Amniotic stem cell (primary cell): ENCODE measurements at places on chromosomes 12 and 14.

DNA sequence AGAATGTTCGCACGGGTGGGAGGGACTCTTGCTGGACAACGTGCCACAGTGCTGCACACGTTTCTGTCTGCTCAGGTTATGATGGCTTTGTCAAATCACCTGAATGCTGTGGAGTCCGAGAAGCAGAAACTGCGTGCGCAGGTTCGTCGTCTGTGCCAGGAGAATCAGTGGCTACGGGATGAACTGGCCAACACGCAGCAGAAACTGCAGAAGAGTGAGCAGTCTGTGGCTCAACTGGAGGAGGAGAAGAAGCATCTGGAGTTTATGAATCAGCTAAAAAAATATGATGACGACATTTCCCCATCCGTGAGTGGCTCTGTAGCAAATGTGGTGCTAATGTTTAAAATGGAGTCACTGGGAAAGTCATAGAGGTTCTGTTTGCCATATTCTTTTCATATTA lies 28.5 kb downstream of the KLC1 start:
- peak; percentile 37 for DNase-seq

DNA sequence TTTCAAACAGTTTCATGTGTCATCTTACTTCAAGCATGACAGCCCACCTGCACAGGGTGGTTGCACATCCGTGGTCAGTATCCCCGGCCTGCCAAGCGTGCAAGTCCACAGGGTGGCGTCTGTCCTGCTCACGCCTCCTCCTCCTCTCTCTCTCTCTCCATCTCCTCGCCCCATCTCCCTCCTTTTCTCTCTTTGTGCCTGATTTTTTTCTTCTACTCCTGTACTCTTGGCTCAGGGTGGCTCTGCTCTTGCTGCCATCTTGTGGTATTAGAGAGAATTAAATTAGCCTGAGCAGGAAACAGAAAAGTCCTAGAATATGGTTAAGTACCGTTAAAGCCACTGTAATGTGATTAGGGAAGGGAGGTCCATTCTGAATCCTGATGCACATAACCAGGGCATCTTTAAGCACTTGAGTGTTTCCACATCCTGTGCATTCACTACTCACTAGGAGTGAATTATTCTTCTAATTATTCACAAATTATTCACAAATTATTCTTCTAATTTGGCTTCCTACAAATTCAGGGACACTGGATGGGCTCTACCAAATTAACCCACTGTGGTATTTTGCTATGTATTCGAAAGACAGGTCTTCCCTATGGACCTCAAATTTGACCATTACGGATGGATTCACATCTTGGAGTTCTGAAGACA lies 25.5 kb upstream of the DTX1 start:
- DNase-seq: peak; percentile 21

DNA sequence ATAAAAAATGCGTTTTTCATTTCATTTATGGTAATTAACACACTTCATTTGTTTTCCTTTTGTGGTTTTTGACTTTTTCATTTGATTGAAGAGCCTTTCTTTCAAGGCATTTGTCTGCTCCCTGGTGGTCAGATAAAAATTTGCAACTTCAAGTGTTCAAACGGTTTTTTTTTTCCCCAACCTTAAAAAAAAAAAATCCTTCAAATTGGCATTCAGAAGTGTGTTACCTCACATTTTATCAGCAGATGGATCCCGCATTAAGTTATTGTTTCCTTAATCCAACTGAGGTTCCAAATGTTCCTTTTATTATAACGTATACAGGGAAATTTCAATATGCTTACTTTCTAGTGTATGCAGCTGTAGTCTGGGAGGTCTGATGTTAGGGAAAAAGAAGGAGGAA lies 47.2 kb downstream of the MYF5 start:
- DNase-seq: peak; percentile 30

GRCh38 chr12:6828781-6829535 lies 751 bp downstream of the P3H3 start:
- DNase-seq: peak; percentile 55

DNA sequence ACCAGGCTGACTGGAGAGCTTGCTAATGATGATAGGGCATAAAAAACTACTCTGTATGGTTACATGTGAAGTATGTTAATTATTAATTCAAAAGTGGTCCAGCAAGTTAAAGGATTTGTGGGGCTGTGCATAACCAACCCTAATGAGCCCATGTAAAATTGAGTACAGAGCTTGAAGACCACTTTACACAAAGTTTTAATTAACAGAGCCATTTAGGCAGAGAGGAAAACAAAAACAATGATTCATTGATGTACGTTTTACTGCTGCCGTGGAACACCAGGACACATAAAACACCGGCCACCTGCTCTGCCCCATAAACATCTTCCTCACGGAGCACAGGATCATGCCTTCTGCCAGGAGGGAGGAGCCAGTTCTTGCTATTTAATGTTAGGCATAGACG lies 83.5 kb downstream of the RIMBP2 start:
- no peak for DNase-seq

DNA sequence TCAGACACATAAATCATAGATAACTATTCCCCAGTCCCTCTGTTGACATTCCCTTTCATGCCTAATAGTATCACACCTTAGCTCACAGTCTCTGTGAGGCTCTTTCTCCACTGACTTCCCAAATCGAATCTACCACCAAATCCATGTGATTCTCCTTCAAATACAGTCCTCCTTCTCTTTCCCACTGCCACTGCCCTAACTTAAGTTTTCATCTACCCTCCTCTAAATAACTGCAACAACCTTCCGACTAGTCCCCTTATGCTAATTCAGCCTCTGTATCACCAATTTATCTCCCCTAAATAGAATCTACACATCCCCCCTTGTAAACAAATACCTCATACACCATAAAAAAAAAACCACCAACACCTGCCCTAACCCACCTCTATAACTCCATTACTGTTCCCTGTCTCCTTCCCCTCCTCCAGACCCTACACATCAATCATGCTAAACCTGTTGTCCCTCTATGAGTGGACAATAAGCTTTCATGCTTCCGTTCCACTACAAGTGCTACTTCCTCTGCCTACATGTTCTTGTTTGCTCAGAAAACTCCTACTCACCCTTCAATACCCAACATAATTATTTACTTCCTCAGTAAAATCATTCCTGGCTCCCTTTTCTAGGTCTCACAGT lies 39.0 kb downstream of the SLC25A21 start:
- no peak for DNase-seq

GRCh38 chr12:108166505-108166904 lies 37.4 kb downstream of the WSCD2 start:
- DNase-seq: no peak

DNA sequence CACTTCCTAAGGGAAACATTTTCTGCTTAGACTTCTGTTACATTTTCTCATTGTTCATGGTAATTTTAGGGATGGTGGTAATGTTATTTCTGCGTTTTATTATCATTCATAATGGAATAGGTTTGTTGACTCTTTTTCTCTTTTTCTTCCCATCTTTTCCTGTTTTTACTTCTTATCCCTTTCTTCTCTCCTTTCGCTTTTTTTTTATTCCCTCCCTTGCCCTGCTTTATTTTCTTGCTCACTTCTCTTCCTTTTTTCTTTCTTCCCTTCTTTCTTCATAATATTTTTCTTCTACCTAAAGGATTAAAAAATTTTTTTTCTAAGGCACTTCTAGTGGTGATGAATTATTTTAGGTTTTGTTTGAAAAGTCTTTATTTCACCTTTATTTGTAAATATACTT lies 45.6 kb downstream of the CNOT2 start:
- DNase-seq: no peak

- no peak for DNase-seq
Observed at GRCh38 chr12:55777856-55778255, 34.9 kb downstream of the GDF11 start.

DNA sequence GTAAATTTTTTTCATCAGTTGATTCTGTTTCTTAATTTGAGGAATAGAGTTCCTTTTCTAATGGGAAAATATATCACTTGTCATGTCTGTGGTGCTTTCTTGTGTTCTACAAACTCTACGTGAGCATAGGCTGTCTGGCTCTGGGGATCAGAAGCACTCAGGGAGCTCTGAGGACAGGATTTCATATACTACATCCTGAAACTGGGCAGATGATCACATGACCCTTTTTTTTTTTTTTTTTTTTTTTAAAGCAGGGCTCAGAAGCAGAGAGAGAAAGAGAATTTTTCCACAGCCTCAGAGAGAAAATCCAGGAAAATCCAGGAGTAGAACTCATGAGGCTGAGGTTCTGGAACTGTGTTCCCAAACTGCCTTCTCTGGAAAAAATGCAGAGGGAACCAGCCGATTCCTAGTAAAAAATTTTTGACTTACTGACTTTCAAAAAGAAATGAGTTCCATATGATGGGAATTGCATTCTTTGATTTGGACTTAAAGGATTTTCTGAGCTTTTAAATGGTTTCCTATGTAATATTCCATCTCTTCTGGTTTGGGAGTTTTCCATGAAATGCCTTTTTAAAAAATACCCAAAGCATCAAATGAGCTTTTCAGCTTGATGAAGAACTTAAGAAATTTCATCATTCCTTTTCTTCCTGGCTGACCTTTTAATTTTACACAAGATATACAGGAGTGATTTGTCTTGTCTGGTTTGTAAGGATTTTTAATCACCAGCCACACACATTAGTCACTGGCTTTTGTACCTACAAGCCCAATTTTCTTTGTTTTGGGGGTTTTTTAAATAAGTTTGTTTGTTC lies 183.1 kb upstream of the HIF1A start:
- DNase-seq: no peak

GRCh38 chr12:54022960-54023884 lies 5.0 kb upstream of the HOXC6 start:
- DNase-seq: no peak

DNA sequence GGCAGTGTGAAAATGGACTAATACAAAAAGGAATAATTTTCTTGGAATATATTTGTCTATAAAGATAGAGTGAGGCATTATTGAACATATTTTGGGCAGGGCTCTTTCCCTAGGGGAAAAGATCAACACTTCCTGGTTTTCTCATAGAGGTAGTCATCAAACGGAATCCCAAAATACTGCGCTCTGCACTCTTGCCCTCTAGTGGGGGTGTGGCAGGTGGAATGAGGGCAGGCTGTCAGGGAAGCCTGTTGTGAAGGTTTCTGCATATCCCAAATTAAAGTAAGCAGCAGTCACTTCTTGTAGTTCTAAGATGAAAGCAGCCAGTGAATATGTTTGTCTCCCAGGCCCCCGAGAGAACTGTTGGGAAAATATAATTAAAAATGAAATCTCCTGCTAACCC lies 666.8 kb upstream of the TMEM132C start:
- DNase-seq: no peak

GRCh38 chr14:61940666-61941420 lies 178.6 kb downstream of the SNAPC1 start:
- DNase-seq: no peak

- no peak for DNase-seq
Observed at GRCh38 chr14:22509036-22509709, 79.9 kb downstream of the DAD1 start.

DNA sequence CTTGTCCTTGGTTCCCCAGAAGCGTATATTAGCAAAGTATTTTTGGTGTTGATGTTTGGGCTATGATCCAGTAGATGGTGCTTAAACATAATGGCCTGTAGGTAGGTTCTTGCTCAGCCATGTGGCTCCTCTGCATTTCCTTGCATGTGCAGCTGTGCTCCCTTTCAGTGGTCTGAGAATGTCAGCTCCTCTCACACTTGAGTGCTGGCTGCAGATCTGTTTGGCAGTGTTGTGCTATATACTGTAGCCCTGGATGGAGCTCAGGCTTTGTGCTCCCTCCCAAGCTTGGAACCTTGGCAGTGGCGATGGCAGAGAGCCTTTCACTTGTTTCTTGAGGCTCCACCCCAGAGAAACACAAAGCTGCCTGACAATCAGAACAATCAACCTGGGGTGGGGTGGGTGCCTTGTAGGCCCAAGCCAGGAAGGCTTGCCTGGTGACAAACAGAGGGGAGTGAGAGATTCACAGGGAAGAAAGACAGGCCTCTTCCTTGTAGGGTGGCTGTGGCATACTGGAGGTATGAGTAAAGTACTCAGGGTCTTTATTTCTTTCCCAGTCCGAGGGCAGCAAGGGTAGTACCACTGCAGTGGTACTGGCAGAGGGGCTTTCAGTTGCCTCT lies 255.3 kb downstream of the RAD51B start:
- no peak for DNase-seq

DNA sequence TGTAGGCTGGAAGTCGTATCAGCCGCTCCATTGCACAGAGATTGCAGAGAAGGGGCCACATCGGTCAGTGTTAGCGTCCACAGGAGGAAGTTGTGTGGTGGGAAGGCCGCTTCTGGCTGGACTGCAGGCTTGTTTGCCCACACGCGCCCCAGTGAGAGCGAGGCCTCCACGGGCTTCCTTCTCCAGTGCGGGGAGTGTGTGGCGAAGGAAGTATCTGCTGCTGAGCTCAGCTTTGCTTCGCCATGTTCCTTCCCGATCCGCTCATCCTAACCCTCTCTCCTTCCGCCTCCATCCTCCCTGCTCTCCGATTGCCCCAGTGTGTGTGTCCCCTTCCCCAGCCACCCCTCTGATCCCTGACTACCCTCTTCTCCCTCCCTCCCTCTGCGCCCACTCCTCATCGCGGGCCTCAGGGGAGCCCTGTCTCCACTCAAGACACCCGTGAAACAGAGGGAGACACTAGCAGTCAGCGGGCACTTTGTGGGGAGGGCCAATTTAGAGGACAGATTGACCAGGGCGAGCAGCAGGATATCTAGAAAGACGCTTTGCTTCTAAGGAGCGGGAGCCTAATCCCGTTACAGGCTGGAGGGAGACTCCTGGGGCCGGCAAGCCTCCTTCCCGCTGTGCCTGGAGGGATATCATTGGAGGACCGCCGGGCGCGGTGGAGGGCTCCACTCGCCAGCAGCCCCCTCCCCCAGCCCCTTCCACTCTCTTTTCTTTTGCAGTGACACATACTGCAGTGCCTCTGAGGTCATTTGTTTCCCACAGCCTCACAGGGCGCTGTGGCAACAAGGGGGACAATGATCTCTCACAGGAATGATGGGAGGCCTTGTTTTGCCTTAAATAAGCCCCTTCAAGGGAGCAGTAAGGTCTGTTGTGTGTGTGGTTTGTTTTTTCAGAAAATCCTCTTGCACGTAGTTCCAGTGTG lies 428.8 kb downstream of the ZFP36L1 start:
- no peak for DNase-seq

DNA sequence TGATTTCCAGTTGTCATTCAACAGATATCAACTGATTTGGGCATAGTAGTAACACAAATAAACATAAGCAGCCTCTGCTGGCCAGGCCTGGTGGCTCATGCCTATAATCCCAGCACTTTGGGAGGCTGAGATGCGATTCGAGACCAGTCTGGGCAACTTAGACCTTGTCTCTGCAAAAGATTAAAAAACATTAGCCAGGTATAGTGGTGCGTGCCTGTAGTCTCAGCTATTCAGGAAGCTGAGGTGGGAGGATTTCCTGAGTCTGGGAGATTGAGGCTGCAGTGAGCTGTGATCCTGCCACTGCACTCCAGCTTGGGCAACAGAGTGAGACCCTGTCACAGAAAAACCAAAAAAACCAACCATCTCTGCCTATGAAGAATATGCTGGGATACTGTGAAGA lies 7.1 kb downstream of the METAP2 start:
- no peak for DNase-seq

- no peak for DNase-seq
Observed at GRCh38 chr12:109732321-109733305, 19.0 kb downstream of the FAM222A start.

GRCh38 chr14:95547626-95548327 lies 12.9 kb downstream of the GLRX5 start:
- no peak for DNase-seq
